ENCODE measurements at places on chromosomes 2 and 18.

- DNase-seq: no peak
These were observed 12.4 kb upstream of the ANKRD44 start for GRCh38 chr2:197322724-197323720.

GRCh38 chr2:226211439-226211838, 588.2 kb downstream of the IRS1 start:
- DNase-seq: no peak

DNA sequence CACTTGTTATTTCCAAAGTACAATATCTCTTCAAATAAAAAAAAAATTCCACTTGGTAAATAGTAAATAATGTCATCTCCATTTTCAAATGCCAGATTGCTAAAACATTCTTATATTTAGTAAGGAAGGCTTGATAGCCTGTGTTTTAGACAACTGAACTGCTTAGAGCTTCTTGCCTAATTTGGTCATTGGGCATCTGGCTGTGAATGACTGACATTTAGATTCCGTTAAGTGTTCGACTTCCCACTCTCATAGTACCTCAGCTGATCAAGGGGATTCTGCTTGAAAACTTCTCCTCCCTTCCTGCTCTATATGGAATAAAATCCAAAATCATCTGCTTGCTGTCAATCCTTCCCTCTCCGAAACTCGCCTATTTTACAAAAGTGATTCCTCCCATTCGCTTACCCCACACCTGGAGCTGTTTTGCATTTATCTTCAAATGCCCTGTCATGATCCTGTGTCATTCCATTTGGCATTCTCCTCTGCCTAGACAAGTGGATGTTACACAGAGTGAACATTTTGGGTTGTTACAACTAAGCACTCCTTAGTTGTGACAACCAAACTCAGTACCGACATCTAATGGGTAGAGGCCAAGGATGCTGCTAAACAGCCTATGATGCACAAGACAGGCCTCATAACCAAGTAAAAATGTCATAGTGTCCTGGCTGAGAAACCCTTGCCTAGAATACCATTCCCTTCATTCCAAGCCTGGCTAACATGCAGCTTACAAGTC, 181.0 kb downstream of the CDH2 start:
- DNase-seq: no peak

DNA sequence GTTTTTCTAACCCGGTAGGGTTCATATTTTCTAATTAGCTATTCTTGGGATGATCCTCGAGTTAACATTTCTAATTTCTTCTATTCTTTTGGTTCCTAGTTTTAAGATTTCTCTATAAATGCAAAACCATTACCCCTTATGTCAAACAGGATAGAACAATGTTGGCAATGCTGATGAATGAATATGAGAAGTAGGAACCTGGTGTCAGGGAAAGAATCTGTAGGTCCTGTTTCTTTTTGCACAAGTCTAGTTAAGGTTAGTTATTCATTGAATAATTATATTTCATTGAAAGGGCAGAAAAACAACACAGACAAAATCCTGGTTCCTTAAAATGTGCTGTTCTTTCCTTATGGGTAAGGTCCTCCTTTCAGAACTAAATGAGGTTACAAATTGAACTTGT, 766.4 kb upstream of the FAM98A start:
- no peak for DNase-seq

GRCh38 chr2:241975593-241976284, 106.2 kb downstream of the RTP5 start:
- no peak for DNase-seq

GRCh38 chr2:29601872-29602271, 319.5 kb downstream of the ALK start:
- no peak for DNase-seq

GRCh38 chr18:77250501-77250925, 865 bp downstream of the GALR1 start:
- DNase-seq: no peak

GRCh38 chr2:205138735-205139134, 543.6 kb upstream of the NRP2 start:
- DNase-seq: no peak

DNA sequence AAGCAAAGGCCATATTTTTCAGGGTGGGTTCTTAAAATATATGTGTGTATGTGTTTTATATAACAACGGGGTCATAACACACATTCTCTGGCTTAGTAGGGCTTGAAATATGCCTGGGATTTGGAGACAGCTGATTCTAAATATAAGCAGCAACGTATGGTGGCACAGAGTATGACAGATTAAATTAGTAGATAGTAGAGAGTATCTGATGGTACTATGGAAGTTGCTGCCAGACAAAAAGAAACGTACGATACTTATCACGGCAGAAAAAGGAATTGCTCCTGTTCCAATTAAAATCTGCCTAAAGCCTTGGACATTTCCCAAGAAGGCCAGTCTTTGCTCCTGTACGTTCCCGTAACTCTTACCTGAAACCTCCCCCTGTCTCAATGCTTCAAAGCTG, 607.9 kb upstream of the ID2 start:
- no peak for DNase-seq

GRCh38 chr2:172555272-172555521, 693 bp upstream of the PDK1 start:
- DNase-seq: no peak

DNA sequence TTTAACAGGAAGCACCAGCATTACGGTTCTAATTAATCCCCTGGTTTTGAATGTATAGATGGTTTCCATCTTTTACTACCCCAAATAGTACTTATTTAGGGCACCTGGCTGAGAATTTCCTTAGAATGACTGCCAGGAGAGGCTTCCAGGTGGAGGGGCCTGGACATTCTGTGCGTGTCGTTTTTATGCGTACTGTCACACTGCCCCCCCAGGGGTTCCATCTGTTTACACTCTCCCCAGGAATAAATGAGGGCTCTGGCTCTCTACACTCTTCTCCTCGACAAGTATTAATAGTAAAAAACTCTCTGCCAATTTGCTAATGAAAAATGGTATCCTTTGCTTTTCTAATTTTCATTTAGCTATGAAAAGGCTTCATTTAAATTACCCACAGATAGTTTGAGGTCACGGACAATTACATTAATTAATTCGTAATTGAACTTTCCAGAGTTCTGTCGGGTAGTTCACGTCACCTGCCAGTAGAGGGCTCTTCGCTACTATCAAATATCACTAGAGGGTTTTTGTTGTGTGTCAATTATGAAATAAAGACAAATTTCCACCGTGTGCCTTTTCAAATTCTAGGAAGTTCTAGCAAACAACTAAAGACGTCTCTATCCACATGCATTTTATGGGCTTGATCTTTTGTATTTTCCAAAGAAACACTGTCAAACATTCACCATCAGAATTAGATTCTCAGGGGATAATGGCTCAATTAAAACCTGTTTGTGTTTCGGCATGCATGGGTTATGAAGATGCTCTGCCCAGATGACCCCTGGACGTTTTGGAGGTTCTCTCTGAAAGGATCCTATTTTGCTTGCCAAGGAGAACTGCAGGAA, 88.8 kb upstream of the ASB18 start:
- no peak for DNase-seq

- no peak for DNase-seq
These were observed at the start of gene COLEC12 for GRCh38 chr18:500632-501405. Gene COLEC12 (minus strand): TSS chr18:500701. CDS start chr18:500514, 187 bp downstream.

GRCh38 chr18:22167471-22168241, 1.7 kb upstream of the GATA6 start:
- no peak for DNase-seq

DNA sequence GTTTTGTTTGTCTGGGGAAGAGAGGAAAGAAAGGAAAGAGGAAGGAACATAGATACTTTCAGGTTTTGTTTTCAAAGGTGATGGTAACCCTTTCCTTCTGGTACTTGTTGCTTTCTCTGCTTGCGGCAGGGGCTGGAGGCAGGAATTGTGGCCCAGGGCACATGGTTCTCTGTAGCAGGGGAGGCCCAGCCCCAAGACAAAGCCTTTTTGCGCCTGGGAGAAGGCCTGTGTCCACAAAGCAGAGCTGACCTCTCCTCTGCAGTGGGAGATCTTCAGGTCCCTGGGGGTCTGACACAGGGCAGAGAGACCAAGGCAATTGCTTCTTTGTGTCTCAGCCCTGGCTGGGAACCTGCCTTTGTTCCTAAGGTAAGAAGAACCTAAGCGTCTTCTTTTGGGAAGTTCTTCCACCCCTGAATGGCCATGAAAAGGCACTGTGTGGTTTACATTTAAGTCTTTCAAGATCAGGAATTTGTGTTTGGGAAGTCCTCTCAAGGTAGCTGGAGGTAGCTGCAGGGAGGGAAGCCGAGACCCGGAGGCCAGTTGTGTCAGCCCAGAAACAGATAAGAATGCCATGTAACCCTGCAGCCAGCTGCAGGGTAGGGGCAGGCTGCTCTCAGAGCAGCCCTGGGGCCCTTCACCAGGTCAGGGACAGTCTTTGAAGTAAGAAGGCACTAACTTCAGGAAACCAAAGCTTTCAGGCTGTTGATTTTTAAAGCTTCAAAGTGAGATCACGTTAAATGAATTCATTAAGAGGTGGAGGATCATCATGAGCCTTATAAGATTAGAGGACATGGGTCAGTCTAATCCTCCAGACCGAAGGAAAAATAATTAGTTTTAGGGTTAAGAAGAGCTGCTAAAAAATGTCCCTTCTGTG, 119.3 kb downstream of the STPG4 start:
- DNase-seq: no peak

DNA sequence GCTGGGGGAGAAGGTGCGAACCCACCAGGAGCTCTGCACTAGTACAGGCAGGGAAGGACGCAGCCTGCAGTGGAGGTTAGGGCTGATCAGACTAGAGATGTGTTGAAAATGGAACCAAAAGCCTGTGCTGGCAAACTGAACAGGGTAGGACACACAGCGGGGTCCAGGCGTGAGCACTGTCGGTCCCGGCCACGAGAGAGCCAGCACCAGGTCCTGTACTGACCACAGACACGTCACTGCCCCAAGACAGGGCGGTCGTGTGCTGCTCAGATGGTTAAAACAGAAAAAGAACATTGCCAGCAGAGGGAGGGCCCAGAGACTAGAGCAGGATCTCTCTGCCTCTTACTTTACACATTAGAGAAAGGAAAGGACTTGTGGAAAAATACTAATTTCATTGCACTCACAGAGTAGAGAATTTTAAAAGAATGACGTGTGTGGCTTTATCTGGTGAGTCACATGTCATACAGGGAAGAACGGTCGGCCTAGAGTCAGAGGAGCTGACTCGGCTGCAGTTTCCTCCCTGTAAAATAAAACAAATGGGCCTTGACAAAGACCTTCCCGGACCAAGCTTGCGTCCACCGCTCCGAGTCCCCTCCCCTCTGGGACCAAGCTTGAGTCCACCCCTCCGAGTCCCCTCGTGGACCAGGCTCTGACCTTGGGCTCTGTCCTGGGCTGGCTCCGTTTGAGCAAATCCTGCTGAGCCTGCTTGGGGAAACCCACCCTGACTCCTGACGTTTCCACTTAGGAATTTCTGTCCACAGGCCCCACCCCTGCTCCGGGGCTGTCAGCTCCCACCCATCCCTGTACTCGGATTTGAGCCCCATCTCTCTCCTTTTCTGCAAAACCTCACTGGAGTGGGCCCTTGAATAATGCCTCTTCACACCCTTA, 16.7 kb upstream of the ADI1 start:
- DNase-seq: no peak

GRCh38 chr2:53473775-53474311, 293.8 kb upstream of the CHAC2 start:
- no peak for DNase-seq

DNA sequence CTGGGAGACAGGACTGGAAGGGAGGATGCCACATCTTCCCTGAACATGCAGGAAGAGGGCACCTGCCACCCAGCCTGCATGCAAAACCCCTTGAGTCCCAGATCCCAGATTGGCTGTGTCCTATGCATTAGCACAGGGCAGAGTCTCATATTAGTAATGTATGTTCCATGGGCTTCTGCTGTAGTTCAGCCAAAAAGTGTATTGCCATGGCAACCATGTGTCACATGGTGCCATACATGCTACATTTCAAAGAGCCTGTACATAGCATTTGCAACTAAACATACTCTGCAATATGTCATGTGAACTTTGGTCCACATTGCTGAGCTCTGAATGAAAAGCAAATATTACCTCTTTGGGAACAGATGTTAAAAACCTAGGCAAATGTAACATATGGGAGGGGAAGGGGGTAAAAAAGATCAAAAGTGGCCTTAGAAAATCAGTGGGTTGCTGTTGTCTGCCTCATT, 78.4 kb downstream of the DPP4 start:
- DNase-seq: no peak

GRCh38 chr18:45771587-45772480, 47.9 kb downstream of the SLC14A1 start:
- no peak for DNase-seq

- DNase-seq: no peak
These were observed 30.6 kb downstream of the MAPRE2 start for GRCh38 chr18:35071819-35072247.

DNA sequence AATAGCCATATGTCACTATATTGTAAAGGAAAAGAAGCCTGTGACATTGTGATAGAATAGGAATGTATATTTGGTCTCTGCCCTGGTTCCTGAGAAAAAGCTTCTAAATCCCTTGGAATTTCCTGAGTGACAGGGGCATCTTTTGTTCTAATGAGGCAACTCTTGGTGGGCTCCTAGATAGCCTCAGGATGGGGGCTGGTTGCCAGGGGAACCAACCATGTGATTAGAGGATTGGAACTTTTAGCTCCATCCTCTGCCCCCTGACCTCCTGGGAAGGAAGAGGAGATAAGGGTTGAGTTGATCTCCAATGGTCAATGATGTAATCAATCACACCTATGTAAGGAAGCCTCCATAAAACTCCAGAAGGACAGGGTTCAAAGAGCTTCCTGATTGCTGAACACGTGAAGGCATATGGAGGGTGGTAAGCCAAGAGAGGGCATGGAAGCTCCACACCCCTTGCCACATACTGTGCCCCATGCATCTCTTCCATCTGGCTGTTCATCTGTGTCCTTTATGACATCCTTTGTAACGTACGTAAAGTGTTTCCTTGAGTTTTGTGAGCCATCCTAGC, 2.9 kb upstream of the ME2 start:
- no peak for DNase-seq

DNA sequence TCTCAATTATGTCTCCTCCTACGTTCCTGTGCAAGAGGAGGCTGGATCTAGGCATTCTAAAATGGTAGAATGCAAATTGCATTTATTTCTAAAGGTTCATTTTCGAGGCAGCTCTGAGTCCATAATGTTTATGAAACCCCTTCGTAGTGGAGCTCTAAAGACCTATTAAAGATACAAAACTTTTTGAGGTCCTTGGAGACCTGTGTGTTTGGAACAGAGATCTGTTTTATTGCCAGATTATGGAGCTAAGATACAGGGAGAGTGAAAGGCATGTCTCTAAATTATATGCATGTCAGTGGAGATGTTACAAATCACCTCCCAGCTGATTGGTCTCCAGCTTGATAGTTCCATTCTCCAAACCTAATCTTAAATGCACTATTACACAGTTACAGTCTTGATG, 335.8 kb downstream of the GULP1 start:
- DNase-seq: no peak

DNA sequence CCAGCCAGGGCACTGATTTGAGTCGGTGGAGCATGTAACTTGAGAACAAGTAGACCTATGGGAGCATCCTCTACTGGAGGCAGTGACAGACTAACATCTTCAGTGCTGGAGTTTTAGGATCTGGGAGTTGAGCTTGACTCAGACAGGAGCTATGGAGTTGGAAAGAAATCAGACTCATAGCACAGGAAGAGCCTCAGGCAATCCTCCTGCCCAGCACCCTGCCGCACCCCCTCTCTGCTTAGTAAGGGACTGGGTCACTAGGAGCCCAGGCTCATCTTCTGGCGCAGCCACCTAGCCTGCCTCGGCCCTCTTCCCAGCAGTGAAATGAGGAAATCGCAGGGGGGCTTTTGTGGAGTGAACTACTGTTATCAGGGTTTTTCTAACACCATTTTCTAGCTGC, 3.6 kb downstream of the ARID5A start:
- no peak for DNase-seq

- DNase-seq: no peak
These were observed 5.7 kb upstream of the SERPINB2 start for GRCh38 chr18:63881851-63882250.

GRCh38 chr2:10665833-10666232, 23.9 kb downstream of the NOL10 start:
- DNase-seq: no peak
